ENCODE measurements at places on chromosomes 1 and 21.

DNA sequence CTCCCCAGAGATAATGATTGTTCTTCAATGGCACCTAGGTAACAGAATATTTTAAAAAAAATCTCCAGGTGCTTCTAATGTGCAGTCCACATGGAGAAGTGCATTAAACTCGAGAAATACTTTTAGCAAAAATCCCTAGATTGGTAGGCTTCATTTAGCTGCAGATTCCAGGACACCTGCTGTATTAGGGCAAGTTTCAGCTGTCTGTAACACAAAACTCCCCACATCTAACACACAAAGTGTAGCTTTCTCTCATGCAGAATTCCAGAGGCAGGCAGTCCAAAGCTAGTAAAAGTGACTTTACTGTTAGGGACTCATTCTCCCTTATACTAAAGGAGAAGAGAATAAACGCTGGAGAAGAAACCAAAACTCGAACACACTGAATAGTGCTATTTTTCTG lies 1414.3 kb upstream of the B3GALT2 start:
- H3K4me1 ChIP-seq, result no peaks in the 10 kb centered on the region
- peaks cover 5% of the 10 kb centered on the region for H3K36me3 ChIP-seq
- H3K27me3 ChIP-seq, result no peaks in the 10 kb centered on the region
- H3K4me3 ChIP-seq, result no peak overlapping the region
- no peak for DNase-seq
- no peak overlapping the region for H3K27ac ChIP-seq

GRCh38 chr1:12764016-12764415 lies 9.5 kb upstream of the PRAMEF12 start:
- no peak overlapping the region for H3K27ac ChIP-seq
- no peaks in the 10 kb centered on the region for H3K27me3 ChIP-seq
- DNase-seq, result no peak

GRCh38 chr21:37799211-37800056 lies 116.8 kb downstream of the KCNJ6 start:
- no peak for DNase-seq
- H3K27ac ChIP-seq, result no peak overlapping the region
- peaks cover 13% of the 10 kb centered on the region for H3K27me3 ChIP-seq
- H3K4me1 ChIP-seq, result no peaks in the 10 kb centered on the region
- no peaks in the 10 kb centered on the region for H3K36me3 ChIP-seq

GRCh38 chr1:19043579-19044443 lies 87.3 kb upstream of the IFFO2 start:
- peak; percentile 25 for DNase-seq
- H3K27me3 ChIP-seq, result no peaks in the 10 kb centered on the region
- H3K4me3 ChIP-seq, result no peak overlapping the region
- H3K4me1 ChIP-seq, result no peaks in the 10 kb centered on the region

- H3K27ac ChIP-seq, result no peak within 1 kb of the TSS
- peaks cover 2% of the 10 kb centered on the region for H3K27me3 ChIP-seq
- no peaks in the 10 kb centered on the region for H3K4me1 ChIP-seq
- H3K36me3 ChIP-seq, result no peaks in the 10 kb centered on the region
- H3K4me3 ChIP-seq, result no peak within 1 kb of the TSS
Measured at GRCh38 chr1:28811766-28812668, at the start of gene OPRD1. OPRD1 (plus strand) TSS chr1:28812170; CDS start chr1:28812384, 214 bp downstream.

DNA sequence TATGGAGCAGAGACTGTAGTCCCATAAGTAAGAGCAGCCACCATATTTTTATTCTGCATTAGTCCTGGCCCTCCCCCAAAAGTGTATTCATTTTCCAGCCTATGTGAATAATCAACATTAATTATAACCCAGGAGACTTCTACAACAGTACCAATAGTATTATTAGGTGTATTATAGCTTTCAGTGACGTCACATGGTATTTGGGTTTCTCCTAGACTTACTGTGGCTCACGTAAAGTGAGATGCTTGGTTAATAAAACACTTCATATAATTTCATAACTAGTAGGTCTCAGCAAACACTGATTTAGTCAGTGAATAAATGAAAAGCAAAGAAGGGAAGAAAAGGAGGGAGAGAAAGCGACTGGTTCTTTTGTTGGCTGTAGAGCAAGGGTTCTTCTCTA lies 86.2 kb downstream of the ZP4 start:
- H3K4me1 ChIP-seq, result no peaks in the 10 kb centered on the region
- no peak overlapping the region for H3K27ac ChIP-seq
- H3K36me3 ChIP-seq, result no peaks in the 10 kb centered on the region
- H3K4me3 ChIP-seq, result no peak overlapping the region

- H3K27ac ChIP-seq, result no peak overlapping the region
- H3K4me1 ChIP-seq, result no peaks in the 10 kb centered on the region
- no peaks in the 10 kb centered on the region for H3K27me3 ChIP-seq
- H3K36me3 ChIP-seq, result no peaks in the 10 kb centered on the region
- no peak for DNase-seq
Measured at GRCh38 chr1:23029337-23029736, 10.1 kb downstream of the KDM1A start.

DNA sequence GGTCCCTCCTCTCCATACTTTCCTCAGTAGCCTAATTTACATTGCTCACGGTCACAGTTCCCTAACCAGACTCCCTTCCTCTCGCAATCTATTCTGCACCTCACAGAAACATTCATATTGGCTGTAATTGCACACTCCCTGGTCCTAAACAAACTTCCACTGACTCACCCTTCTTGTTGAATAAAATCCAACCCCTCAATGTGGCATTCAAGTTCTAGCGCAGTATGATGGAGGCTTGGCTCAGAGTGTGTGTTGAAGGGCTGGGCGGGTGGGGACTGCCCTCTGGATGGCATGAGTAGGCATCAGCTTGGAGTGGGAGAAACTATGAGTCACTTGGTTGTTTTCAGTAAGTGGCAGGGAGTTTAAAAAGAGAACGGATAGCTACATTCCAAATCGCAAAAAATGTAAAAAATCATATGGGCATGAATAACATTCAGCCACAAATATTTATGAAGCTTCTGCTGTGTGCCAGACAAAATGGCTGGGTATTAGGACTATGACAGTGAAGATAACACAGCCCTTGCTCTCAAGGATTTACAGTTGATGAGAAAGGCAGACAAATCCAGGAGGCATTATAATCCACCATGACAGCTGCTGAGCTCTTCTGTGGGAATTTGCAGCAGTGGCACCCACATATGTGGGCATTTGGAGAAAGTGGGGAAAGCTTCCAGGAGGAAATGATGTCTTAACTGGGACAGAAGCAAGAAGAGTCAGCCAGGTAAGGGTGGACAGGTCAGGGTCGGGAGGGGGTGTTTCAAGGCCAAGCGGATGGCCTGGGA lies 42.2 kb upstream of the LYST start:
- no peak overlapping the region for H3K4me3 ChIP-seq
- H3K27ac ChIP-seq, result peak overlapping the region; percentile 32
- H3K36me3 ChIP-seq, result no peaks in the 10 kb centered on the region

DNA sequence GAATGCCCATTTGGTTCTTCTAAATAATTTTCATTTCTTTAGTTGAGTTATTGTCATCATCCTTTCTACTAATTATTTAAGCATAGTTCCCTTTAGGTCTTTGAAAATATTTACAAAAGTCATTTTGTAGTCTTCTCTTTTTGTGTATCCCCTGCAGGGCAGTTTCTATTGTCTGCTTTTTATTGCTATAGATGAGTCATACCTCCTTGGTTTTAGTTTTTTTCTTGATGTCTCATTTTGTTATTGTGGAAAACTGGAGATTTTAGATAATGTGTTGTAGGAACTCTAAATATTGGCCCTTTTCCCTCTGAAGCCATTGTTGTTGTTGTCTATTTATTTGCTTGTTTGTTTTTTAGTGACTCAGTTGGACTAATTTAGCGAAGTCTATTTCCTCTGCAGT lies 387.9 kb downstream of the NUF2 start:
- H3K4me1 ChIP-seq, result no peaks in the 10 kb centered on the region
- H3K27me3 ChIP-seq, result no peaks in the 10 kb centered on the region
- no peak for DNase-seq
- no peak overlapping the region for H3K4me3 ChIP-seq
- H3K36me3 ChIP-seq, result no peaks in the 10 kb centered on the region

GRCh38 chr1:23719162-23719820 lies 24.0 kb upstream of the ELOA start:
- no peak overlapping the region for H3K4me3 ChIP-seq
- no peak overlapping the region for H3K27ac ChIP-seq
- H3K4me1 ChIP-seq, result no peaks in the 10 kb centered on the region
- no peaks in the 10 kb centered on the region for H3K27me3 ChIP-seq

- H3K36me3 ChIP-seq, result no peaks in the 10 kb centered on the region
- no peak overlapping the region for H3K27ac ChIP-seq
- H3K4me1 ChIP-seq, result no peaks in the 10 kb centered on the region
- DNase-seq, result no peak
Measured at GRCh38 chr21:27586986-27587385, 620.1 kb upstream of the ADAMTS5 start.

- H3K27me3 ChIP-seq, result no peaks in the 10 kb centered on the region
- no peak overlapping the region for H3K4me3 ChIP-seq
- DNase-seq, result peak; percentile 48
- no peaks in the 10 kb centered on the region for H3K36me3 ChIP-seq
- H3K27ac ChIP-seq, result peak overlapping the region; percentile 20
Measured at GRCh38 chr1:25862785-25863485, 3.7 kb upstream of the AUNIP start.

GRCh38 chr1:184387476-184388318 lies 868 bp downstream of the C1orf21 start:
- H3K4me3 ChIP-seq, result peak overlapping the region; percentile 86
- no peaks in the 10 kb centered on the region for H3K36me3 ChIP-seq
- H3K27me3 ChIP-seq, result no peaks in the 10 kb centered on the region
- peak overlapping the region; percentile 93 for H3K27ac ChIP-seq
- DNase-seq, result peak; percentile 55

DNA sequence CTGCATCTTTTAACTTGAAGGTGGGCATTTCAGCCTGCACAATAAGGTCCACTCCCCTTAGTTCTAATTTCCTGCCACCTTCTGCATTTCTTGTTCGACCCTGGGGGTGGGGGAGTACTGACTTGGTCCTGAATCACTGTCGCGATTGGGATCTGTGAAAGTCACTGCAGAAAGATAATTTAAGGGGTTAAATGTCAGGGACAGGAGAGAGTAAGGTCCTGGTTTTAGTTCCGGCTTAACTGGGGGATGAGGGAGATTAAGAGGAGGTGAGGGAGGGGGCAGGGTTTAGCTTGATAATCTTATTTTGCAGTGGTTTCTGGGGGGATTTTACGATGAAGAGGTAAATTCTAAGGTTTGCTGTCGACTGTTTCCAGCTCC lies 128.1 kb downstream of the MRPS6 start:
- H3K36me3 ChIP-seq, result no peaks in the 10 kb centered on the region
- no peak for DNase-seq
- H3K4me1 ChIP-seq, result no peaks in the 10 kb centered on the region
- peak overlapping the region; percentile 50 for H3K27ac ChIP-seq
- H3K4me3 ChIP-seq, result peak overlapping the region; percentile 32

DNA sequence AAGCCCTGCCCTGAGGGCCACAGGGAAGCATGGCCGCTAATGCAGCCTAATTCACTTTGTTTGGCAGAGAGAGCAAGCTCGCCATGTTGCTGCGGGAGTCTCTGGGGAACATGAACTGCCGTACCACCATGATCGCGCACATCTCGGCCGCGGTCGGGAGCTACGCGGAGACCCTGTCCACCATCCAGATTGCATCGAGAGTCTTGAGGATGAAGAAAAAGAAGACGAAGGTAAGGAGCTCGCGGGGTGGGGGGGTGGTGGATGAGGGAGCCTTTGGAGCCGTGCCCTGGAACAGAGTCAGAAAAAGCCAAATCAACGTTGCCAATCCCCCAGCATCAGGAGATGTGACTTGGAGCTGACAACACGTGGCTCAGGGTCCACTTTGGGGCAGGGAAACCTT lies 529.4 kb downstream of the KIF26B start:
- H3K4me3 ChIP-seq, result no peak overlapping the region
- no peaks in the 10 kb centered on the region for H3K27me3 ChIP-seq
- H3K27ac ChIP-seq, result no peak overlapping the region
- DNase-seq, result no peak
- no peaks in the 10 kb centered on the region for H3K36me3 ChIP-seq

DNA sequence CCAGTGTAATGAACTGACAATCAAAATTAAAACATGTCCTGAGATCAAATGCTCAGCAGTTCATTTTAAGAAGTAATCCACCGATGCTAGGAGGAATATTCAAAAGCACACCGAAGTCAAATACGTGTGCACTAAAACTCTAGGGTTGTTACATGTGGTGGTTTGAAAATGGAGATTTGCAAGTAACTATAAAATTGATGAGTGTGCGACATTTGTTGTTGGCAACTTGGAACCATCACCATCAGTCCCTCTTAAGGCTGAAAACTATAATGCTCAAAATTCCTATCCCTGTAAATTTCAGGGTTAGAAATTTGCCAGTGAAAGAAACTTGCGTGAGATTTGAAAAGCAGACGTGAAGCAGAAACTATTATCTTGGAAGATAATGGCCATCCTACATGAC lies 13.3 kb upstream of the SGIP1 start:
- no peaks in the 10 kb centered on the region for H3K36me3 ChIP-seq
- no peak for DNase-seq
- H3K4me3 ChIP-seq, result no peak overlapping the region
- no peaks in the 10 kb centered on the region for H3K4me1 ChIP-seq
- no peak overlapping the region for H3K27ac ChIP-seq

- H3K4me1 ChIP-seq, result no peaks in the 10 kb centered on the region
- H3K27me3 ChIP-seq, result no peaks in the 10 kb centered on the region
- peak; percentile 85 for DNase-seq
- peak overlapping the region; percentile 66 for H3K27ac ChIP-seq
- H3K36me3 ChIP-seq, result no peaks in the 10 kb centered on the region
- H3K4me3 ChIP-seq, result no peak overlapping the region
Measured at GRCh38 chr1:117541003-117541402, 64.8 kb upstream of the TENT5C start.

GRCh38 chr1:164510435-164510834 lies 48.5 kb upstream of the PBX1 start:
- H3K4me3 ChIP-seq, result no peak overlapping the region
- H3K27ac ChIP-seq, result no peak overlapping the region
- DNase-seq, result no peak
- H3K36me3 ChIP-seq, result no peaks in the 10 kb centered on the region
- H3K4me1 ChIP-seq, result no peaks in the 10 kb centered on the region

GRCh38 chr1:109950509-109950908 lies 34.1 kb upstream of the AHCYL1 start:
- no peak for DNase-seq
- H3K27ac ChIP-seq, result no peak overlapping the region
- no peak overlapping the region for H3K4me3 ChIP-seq
- no peaks in the 10 kb centered on the region for H3K4me1 ChIP-seq
- H3K36me3 ChIP-seq, result no peaks in the 10 kb centered on the region
- no peaks in the 10 kb centered on the region for H3K27me3 ChIP-seq

- H3K4me1 ChIP-seq, result peaks cover 22% of the 10 kb centered on the region
- H3K27me3 ChIP-seq, result no peaks in the 10 kb centered on the region
- H3K36me3 ChIP-seq, result no peaks in the 10 kb centered on the region
- H3K27ac ChIP-seq, result peak overlapping the region; percentile 96
Measured at GRCh38 chr1:16176653-16177052, 20.8 kb upstream of the EPHA2 start.

DNA sequence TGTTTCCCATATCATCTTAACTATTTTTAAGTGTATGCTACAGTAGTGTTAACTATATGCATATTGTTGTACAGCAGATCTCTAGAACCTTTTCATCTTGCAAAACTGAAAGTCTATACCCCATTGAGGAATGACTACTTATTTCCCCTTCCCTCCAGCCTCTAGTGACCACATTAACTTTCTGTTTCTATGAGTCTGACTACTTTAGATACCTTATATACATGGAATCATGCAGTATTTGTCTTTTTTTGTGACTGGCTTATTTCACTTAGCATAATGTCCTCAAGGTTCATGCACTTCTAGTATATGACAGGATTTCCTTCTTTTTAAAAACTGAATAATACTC lies 96.5 kb upstream of the BTG3 start:
- no peak overlapping the region for H3K4me3 ChIP-seq
- H3K36me3 ChIP-seq, result no peaks in the 10 kb centered on the region
- H3K4me1 ChIP-seq, result no peaks in the 10 kb centered on the region
